ENCODE measurements at places on chromosomes 1 and 21. TPM values are rescaled to one million over a fixed set of nuclear protein-coding genes. Genes with fewer than 3 reads are reported as not detected.

GRCh38 chr1:71676979-71677925 is 596.4 kb upstream of the ZRANB2 start:
- no peak for DNase-seq

GRCh38 chr1:177282976-177283375 is 112.2 kb downstream of the BRINP2 start:
- no peak for DNase-seq

DNA sequence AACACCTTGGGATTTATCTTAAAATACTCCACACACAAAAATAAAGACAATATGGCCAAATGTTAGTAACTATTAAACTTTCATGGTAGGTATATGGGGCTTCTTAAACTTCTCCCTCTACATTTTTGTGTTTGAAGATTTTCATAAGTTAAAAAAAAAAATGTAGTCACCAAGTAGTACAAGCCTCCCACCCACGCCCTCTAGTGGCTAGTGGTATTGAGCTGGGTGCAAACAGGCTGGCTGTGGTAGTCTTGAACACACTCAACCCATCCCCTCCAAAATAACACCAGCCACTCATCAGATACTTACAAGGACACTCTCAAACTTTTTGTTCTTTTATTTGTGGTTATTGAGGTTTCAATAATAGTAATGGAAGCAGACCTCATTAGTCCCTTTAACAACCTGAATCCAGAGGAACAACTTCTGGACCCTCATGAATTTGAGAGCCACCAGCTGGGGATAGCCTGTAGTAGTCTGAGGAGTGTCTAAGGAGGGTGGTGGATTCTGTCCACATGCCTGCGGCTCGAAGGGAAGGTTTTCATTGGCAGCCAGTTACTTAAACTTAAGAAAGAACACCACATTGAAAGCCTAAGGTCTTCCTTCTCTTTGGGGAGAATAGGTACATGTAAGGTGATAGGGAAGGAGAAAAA is 15.6 kb downstream of the RD3 start:
- peak; percentile 65 for DNase-seq

MMEL1 gene
- total RNA-seq = 0.59 TPM

CELSR2 gene
- total RNA-seq = 26.7 TPM
